Cardiac muscle cell (in vitro differentiated cells and primary cell): ENCODE measurements at places on chromosomes 6 and 20. TPM values are rescaled to one million over a fixed set of nuclear protein-coding genes. Genes with fewer than 3 reads are reported as not detected.

PRSS16 gene
- total RNA-seq, result 4.4 and 9.9 TPM in 2 replicates

ARMC12 gene
- total RNA-seq, result 0.56 and 4.1 TPM in 2 replicates

SCGN gene
- total RNA-seq, result 0.14 TPM in 1 of 2 replicates, not detected in the other

CLVS2 gene
- total RNA-seq, result 0.03 and 0.04 TPM in 2 replicates

SLC44A4 gene
- not detected in 2 replicates for total RNA-seq

NR2E1 gene
- total RNA-seq, result not detected in 2 replicates

TIAM2 gene
- 7.1 and 12.4 TPM in 2 replicates for total RNA-seq

CALHM5 gene
- total RNA-seq, result 0.11 TPM in 1 of 2 replicates, not detected in the other

KLHDC3 gene
- 264 and 334 TPM in 2 replicates for total RNA-seq

DNA sequence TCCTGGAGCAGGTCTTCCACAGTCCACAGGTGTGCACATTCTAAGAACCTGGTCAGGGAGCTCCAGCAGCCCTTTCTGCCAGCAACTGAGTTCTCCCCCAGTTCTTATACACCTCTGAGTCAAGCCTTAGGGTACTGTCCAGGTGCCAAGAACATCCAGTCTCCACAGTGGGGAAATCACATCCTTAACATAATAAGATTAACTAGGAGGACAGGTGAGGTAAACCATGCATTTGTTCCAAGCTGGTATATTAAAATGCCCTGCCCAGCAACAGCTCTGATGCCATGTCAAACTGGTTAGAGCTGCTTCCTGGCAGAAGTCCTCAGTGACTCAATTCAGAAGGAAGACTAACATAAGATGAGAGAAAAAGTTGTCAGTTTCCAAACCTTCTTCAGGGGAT is 303.9 kb upstream of the SGK1 start:
- DNase-seq, result no peak
- no peaks in the 10 kb centered on the region for H3K36me3 ChIP-seq
- H3K27me3 ChIP-seq, result no peaks in the 10 kb centered on the region

- DNase-seq, result no peak
- no peaks in the 10 kb centered on the region for H3K36me3 ChIP-seq
- no peaks in the 10 kb centered on the region for H3K27me3 ChIP-seq
- no peak overlapping the region for H3K27ac ChIP-seq
- H3K4me1 ChIP-seq, result no peaks in the 10 kb centered on the region
Observed at GRCh38 chr20:60371384-60371783, 413.2 kb downstream of the CDH26 start.

GRCh38 chr6:34665019-34665418 is 31.5 kb downstream of the ILRUN start:
- H3K36me3 ChIP-seq, result no peaks in the 10 kb centered on the region
- no peaks in the 10 kb centered on the region for H3K27me3 ChIP-seq
- H3K27ac ChIP-seq, result peak overlapping the region; percentile 39

DNA sequence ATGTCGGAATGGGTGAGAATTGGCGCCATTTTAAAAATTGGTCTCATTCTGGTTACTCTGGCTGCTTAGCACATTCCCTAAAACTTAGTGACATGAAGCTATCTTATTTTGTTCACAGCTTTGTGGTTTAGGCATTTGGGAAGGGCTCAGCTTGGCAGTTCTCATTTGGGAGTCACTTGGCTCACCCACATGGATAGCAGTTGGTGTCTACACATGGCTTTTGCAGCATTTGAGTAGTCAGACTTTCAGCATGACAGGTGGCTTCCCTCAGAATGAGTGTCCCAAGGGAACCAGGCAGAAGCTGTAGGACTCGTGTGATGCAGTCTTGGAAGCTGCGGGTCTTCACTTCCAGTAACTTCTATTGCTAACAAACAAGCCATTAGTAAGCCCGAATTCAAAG is 64.6 kb downstream of the UST start:
- H3K27me3 ChIP-seq, result no peaks in the 10 kb centered on the region
- DNase-seq, result no peak
- no peak overlapping the region for H3K4me3 ChIP-seq
- no peaks in the 10 kb centered on the region for H3K4me1 ChIP-seq

DNA sequence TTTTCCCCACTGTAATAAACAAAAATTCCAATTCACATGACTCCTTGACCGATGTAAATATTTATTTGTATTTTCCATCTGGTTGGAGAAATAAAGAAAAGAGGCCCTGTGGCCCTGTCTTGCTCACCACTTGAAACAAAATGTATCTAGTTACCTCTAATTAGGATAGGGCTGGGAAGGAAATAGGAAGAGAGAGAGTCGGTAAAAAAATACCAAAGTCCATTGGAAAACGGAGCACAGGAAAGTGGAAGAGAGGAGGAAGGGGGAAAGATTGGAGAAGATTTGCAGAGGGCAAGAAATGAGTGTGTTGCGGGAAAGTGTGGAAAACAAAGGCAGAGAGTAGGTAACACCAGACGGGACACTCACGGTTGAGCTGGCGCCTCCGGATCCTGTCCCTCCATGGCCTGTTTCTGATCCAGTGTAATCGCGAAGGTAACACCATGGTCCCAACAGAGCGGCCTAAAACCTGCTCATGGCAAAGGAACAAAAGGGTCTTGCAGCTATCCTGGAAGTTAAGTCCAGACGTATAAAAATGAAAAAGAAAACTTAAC is 105.8 kb upstream of the RIPOR2 start:
- H3K4me1 ChIP-seq, result no peaks in the 10 kb centered on the region
- H3K4me3 ChIP-seq, result no peak overlapping the region
- no peak overlapping the region for H3K27ac ChIP-seq
- H3K36me3 ChIP-seq, result no peaks in the 10 kb centered on the region
- no peaks in the 10 kb centered on the region for H3K27me3 ChIP-seq
- no peak for DNase-seq

DNA sequence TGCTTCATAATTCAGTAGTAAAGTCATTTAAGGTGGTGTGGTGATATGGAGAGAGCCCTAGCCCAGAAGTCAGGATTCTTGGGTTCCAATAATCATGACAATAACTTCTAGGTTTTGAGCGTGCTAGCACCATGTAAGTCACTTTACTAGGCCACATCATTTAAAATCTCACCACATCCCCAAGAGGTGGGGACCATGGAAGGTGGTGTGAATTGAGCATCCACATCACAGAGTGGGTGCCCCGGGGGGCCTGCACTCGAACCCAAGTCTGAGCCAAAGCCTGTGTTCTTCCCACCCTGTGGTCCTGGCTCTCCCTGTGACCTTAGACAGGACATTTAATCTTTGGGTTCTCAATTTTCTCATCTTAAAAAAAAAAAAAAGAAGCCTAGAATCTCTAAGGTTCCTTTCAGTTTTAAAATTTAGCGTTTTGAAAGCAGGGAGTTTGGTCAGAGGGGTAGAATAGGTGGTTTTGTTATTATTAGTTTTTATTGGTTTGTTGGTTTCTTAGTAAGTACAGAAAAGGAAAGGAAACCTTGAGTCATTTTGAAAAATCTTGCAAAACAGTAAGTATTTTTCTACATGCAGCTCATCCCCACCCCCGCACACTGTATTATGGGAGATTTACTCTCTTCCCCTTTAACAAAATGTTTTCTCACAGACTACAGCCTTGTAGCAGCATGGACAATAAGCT is 26.4 kb downstream of the ARMC2 start:
- H3K27ac ChIP-seq, result no peak overlapping the region
- no peaks in the 10 kb centered on the region for H3K27me3 ChIP-seq
- H3K36me3 ChIP-seq, result no peaks in the 10 kb centered on the region
- H3K4me3 ChIP-seq, result no peak overlapping the region
- no peaks in the 10 kb centered on the region for H3K4me1 ChIP-seq

DNA sequence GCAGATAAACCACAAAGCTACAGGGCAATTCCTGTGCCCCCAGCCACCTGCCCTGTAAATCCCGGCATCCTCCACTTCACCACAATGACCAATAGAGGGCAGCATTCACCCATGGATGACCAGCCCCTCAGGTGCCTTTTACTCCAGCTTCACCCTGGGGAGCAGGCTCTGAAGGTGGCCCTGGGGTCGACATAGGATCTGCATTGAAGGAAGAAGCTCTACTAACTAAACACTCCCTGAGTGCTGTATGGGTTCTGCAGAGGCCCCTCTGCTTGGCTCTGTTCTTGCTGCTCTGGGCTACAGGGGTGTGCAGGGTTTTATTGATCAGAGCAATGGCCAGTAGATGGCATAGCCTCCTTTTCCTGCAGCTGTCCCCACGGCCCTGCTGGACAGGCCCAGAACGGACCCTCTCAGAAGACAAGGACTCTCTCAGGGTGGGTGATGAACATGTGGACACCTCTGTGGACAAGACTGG is 20.3 kb downstream of the CST4 start:
- no peak overlapping the region for H3K27ac ChIP-seq
- peak; percentile 70 for DNase-seq
- no peaks in the 10 kb centered on the region for H3K4me1 ChIP-seq
- H3K4me3 ChIP-seq, result no peak overlapping the region
- no peaks in the 10 kb centered on the region for H3K36me3 ChIP-seq
- H3K27me3 ChIP-seq, result no peaks in the 10 kb centered on the region

DNA sequence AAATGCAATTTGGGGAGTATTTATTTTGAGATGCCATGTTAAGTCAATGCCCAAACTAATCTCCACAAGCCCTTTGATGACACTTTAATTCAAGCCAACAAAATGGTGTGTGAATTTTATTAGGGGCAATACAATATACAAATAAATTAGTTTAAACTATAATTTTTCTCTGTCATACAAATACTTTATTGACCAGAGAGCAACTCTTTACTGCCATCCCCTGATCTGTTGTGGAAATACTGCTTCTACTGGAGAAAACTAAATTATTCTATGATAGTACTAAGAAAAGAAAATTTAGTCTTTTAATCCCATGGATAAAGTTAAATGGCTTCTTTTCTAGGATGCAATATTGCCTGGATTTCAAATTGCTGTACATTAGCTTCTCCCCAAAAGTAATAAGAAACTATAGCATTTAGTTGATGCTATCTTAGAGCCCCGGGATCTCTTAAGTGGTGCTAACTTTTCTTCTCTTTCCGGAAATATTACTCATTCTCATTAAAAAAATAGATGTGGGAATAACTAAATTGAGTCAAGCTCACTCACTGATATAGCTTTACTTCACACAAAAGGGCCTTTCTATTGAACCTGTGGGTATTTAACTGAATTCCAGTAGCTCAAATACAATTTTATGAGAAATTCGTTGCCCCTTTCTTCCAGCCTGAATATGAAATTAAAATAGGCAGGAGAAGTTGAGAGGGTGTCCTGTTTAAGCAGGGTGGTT is 49.2 kb downstream of the SMPDL3A start:
- DNase-seq, result peak; percentile 33
- no peak overlapping the region for H3K4me3 ChIP-seq
- peaks cover 5% of the 10 kb centered on the region for H3K4me1 ChIP-seq
- no peaks in the 10 kb centered on the region for H3K36me3 ChIP-seq
- no peaks in the 10 kb centered on the region for H3K27me3 ChIP-seq
- H3K27ac ChIP-seq, result no peak overlapping the region

DNA sequence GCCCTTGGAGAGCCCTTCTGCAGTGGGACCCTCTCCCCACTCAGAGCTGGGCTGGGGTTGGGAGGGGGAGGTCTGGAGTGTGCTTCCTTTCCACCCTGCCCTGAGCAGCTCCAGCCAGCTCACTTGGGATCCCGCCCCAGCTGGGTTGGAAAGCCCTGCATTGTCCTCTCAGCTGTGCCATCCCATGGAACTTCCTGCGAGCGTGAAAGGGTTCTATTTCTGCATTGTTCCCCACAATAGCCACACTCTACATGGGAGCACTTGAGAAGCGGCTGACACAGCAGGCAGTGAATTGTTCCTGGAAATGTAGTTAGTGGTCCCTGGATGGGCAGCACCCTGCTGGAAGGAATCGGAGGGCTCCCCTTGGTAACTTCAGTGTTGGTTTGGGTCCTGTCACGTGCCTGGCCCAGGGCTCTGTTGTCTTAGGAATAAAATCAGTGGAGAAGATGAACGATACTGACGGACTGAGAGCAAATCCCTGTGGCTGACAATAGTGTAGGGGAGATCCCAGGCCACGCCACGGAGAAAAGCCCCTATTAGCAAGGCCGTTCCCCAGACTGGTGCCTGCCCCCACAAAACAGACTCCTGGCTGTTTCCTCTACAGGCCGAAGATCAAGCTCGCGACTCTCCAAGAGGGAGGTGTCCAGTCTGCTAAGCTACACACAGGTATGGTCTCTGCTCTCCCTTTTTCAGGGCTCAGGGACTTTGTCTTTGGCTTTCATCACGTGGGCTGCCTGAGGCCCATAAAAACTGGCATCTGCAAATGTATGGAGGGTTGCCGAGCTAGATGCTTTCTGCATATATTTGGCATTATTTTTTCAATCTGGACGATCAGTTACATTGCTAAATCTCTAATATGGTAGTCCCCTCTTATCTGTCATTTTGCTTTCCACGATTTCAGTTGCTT is 18.8 kb downstream of the DNMT3B start:
- H3K27me3 ChIP-seq, result no peaks in the 10 kb centered on the region
- no peak for DNase-seq
- no peaks in the 10 kb centered on the region for H3K36me3 ChIP-seq
- no peak overlapping the region for H3K27ac ChIP-seq
- no peaks in the 10 kb centered on the region for H3K4me1 ChIP-seq

- peak; percentile 79 for DNase-seq
- H3K4me1 ChIP-seq, result peaks cover 18% of the 10 kb centered on the region
- H3K4me3 ChIP-seq, result no peak overlapping the region
- peak overlapping the region; percentile 61 for H3K27ac ChIP-seq
Observed at GRCh38 chr6:55276745-55277530, 50.3 kb upstream of the GFRAL start.

GRCh38 chr6:29647927-29648642 is 8.8 kb upstream of the MOG start:
- H3K4me3 ChIP-seq, result no peak overlapping the region
- DNase-seq, result peak; percentile 59
- H3K36me3 ChIP-seq, result no peaks in the 10 kb centered on the region
- H3K27me3 ChIP-seq, result no peaks in the 10 kb centered on the region

DNA sequence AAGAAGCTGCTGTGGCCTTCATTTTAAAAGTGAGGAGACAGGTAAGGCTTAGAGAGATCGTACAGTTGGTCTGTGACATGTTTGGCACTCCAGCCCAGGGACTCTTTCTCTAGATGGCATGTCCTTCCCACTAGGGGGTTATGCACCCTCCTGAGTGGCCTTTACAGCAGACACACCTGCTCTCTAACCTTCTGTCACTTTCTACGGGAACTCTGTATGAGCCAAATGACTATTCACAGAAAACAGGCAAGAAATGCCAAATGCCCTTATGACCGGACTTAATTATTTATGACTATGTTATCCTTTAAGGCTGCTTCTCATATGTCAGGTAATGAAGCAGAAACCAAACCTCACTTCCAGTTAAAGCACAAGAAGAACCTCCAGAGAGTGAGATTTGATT is 91.2 kb downstream of the MAP3K5 start:
- no peaks in the 10 kb centered on the region for H3K27me3 ChIP-seq
- DNase-seq, result no peak
- H3K36me3 ChIP-seq, result no peaks in the 10 kb centered on the region
- no peaks in the 10 kb centered on the region for H3K4me1 ChIP-seq
- H3K27ac ChIP-seq, result no peak overlapping the region

GRCh38 chr6:14241255-14242070 is 123.9 kb downstream of the CD83 start:
- no peaks in the 10 kb centered on the region for H3K4me1 ChIP-seq
- no peaks in the 10 kb centered on the region for H3K36me3 ChIP-seq
- no peak for DNase-seq
- H3K27ac ChIP-seq, result no peak overlapping the region
- no peaks in the 10 kb centered on the region for H3K27me3 ChIP-seq

GRCh38 chr20:50189681-50190250 is 864 bp upstream of the CEBPB start:
- H3K4me1 ChIP-seq, result peaks cover 8% of the 10 kb centered on the region
- H3K4me3 ChIP-seq, result peak overlapping the region; percentile 83
- H3K27ac ChIP-seq, result no peak overlapping the region
- no peak for DNase-seq
